ENCODE measurements at places on chromosomes 2 and 18.

DNA sequence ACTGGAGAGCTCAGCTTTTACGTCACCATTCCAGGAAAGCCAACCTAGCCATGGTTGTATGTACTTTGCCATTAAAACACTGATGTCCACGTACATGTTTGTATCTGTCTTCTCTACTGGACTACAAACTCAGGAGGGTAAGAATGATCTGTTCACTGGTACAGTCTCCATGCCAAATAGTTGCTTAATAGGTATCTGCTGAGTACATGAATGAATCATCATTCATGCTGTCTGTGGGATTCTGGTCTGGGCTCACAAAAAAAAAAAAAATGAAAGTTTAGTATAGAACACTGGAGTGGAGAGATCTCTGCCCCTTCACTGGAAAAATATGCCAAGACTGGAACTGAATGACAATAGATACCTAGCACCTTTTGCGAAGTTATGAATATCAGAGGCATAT lies 102.6 kb upstream of the ITGA4 start:
- no peak for DNase-seq
- H3K27me3 ChIP-seq = no peaks in the 10 kb centered on the region
- no peaks in the 10 kb centered on the region for H3K36me3 ChIP-seq
- H3K27ac ChIP-seq = no peak overlapping the region
- H3K4me3 ChIP-seq = no peak overlapping the region

DNA sequence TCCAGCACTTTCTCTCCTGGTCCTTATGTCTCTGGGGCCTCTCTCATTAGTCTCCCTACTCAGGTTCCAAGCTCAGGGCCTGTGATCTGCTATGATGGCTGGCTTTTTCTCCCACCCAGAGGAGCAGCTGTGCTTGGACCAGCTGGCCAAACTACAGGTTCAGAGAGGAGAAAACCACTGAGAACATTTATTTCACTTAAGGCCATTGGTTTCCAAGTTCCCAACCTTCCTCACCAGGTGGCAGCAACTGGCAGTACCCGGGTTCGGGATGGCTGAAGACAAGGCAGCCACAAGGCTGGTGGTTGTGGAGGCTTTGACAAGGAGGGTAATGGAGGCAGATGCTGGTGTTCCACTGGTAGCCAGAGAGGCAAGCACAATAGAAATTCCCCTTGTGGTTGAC lies 29.9 kb upstream of the SELENOI start:
- H3K27me3 ChIP-seq = no peaks in the 10 kb centered on the region
- H3K4me3 ChIP-seq = no peak overlapping the region
- no peak overlapping the region for H3K27ac ChIP-seq

DNA sequence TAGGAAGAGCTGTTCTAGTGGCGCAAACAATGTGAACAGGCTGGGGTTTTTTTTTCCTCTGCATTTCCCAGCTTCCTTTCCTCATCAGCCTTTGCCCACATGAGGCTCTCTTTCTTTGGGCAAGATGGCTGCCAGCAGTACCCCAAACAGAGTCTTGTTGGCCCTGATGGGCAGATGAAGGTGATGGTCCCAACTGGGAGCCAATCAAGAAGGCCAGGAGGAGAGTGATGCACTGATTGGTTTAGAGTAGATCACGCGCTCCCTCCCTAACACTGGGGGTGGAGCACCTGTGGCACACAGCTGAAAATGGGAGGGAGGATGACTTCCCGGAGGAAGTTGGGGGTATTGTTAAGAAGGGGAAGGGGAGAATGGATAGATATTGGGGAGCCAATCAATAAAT lies 96.3 kb upstream of the FZD7 start:
- H3K4me3 ChIP-seq = no peak overlapping the region
- no peaks in the 10 kb centered on the region for H3K4me1 ChIP-seq
- no peaks in the 10 kb centered on the region for H3K36me3 ChIP-seq
- no peak for DNase-seq

GRCh38 chr2:905833-906140 lies 44.9 kb upstream of the SNTG2 start:
- no peak for DNase-seq
- H3K27me3 ChIP-seq = no peaks in the 10 kb centered on the region
- H3K4me3 ChIP-seq = no peak overlapping the region
- H3K4me1 ChIP-seq = no peaks in the 10 kb centered on the region
- H3K27ac ChIP-seq = no peak overlapping the region

DNA sequence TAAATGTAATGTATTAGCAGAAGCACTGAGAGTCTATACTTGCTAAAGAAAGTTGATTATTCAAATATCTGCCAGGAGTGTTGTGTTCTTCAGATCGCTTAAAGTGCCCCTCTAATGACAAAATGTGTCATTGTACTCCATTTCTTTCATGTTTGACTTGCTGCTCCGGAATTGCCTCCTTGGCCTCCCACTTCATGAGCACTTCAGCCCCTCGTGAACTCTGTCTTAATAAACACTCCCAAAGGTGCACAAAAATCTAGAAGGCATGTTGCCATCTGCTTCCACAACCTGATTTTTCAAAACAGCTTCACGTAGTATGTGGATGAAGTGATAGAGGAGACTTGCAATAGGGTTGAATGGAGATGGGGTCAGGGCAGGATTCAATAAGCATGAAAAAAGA lies 396.1 kb downstream of the TDRD15 start:
- H3K4me3 ChIP-seq = no peak overlapping the region
- DNase-seq = no peak
- no peaks in the 10 kb centered on the region for H3K27me3 ChIP-seq
- H3K36me3 ChIP-seq = no peaks in the 10 kb centered on the region
- H3K27ac ChIP-seq = no peak overlapping the region

DNA sequence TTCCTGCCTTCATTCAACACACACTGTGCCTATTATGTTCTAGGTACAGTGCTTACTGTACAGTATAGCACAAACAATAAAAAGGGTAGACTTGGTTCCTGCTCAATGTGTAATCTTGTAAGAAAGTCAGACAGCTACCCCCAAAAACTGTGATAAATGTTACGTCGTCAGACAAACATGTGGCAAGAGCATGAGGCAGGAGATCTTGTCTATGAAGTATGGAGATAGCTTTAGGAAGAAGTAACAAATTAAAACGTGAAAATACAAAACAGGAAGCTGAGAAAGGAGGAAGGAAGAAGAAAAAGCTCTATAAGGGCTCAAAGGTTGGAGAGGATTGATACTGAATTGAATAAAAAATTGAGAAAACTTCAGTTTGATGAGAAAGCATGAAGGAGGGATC lies 276.2 kb upstream of the HNRNPA3 start:
- H3K4me3 ChIP-seq = no peak overlapping the region
- no peaks in the 10 kb centered on the region for H3K4me1 ChIP-seq
- no peak for DNase-seq

GRCh38 chr2:235848055-235848454 lies 320.1 kb downstream of the GBX2 start:
- no peaks in the 10 kb centered on the region for H3K4me1 ChIP-seq
- no peak overlapping the region for H3K4me3 ChIP-seq
- H3K27ac ChIP-seq = no peak overlapping the region
- no peak for DNase-seq
- H3K27me3 ChIP-seq = no peaks in the 10 kb centered on the region

GRCh38 chr2:199468561-199469513 lies 11.1 kb upstream of the SATB2 start:
- no peak for DNase-seq
- H3K27me3 ChIP-seq = peaks cover 96% of the 10 kb centered on the region
- H3K4me3 ChIP-seq = no peak overlapping the region
- H3K4me1 ChIP-seq = peaks cover 5% of the 10 kb centered on the region

DNA sequence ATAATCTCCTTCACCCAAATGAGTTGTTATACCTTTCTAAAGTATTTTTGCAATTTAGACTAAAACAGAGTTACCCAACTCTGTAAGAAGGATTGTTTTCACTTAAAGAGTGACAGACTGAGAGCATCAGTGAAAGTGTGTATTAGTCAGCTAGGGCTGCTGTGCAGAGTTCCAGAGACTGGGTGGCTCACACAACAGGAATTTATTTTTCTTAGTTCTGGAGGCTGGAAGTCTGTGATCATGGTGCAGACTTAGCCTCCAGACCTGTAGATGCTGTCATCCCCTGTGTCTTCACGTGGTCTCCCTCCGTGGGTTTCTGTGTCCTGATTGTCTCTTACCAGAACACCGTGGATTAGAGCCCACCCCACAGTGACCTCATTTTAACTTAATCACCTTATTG lies 40.0 kb downstream of the BCL2L11 start:
- H3K27ac ChIP-seq = no peak overlapping the region
- no peak overlapping the region for H3K4me3 ChIP-seq
- peaks cover 33% of the 10 kb centered on the region for H3K4me1 ChIP-seq
- DNase-seq = no peak
- peaks cover 73% of the 10 kb centered on the region for H3K36me3 ChIP-seq
- H3K27me3 ChIP-seq = no peaks in the 10 kb centered on the region

- peak overlapping the region; percentile 47 for H3K27ac ChIP-seq
- no peaks in the 10 kb centered on the region for H3K27me3 ChIP-seq
- peaks cover 27% of the 10 kb centered on the region for H3K4me1 ChIP-seq
- no peaks in the 10 kb centered on the region for H3K36me3 ChIP-seq
- no peak for DNase-seq
Measured at GRCh38 chr2:234366891-234367290, 130.0 kb downstream of the ARL4C start.

DNA sequence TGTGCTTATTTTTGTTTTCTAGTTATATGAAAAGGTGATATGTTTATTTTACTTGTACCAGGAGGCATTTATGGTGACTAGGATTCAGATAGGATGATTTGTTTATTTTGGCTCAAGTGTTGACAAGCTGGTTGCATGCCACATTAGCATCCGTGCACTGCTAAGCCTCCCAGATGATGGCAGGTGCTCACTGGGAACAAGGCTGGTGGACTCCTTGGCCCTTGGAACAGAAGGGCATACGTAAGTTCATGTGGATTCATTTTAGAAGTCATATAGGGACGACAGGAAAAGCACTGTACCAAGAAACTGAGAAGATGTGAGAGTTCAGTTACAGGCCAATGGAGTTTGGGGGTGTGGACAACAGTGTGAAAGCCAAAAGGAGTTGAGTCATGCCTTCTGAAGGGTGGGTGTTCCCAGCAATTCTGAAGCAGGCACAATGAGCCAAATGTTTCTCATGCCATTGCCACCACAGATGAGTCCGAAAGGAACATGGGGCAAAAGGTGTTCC lies 166.2 kb downstream of the PHLPP1 start:
- H3K4me1 ChIP-seq = peaks cover 5% of the 10 kb centered on the region
- DNase-seq = no peak
- no peak overlapping the region for H3K4me3 ChIP-seq
- no peaks in the 10 kb centered on the region for H3K36me3 ChIP-seq
- no peak overlapping the region for H3K27ac ChIP-seq
- no peaks in the 10 kb centered on the region for H3K27me3 ChIP-seq

All from thymus (tissue), 14 donors.